ENCODE measurements at places on chromosomes 5 and 9.

DNA sequence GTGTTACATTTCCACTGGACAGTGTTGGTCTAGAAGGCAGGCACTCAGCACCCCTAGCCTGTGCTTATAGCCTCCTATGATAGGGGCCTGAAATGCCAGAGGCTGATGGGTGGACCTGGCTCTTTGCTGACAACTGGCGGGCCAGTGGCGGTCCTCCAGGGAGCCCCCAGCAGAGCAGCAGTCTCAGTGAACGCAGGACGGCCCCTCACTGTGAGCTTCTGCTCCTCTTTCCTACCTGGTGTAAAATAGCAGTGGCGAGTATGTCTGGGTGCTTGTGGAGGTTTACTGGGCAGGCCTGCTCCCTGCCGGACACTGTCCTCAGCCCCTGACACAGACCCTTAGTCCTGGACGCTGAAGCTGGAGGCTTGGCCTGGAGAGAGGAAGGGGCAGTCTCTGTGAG lies 3.3 kb upstream of the SEC16A start:
- DNase-seq, result no peak

GRCh38 chr9:114497727-114498382 lies 7.4 kb downstream of the WHRN start:
- no peak for DNase-seq

DNA sequence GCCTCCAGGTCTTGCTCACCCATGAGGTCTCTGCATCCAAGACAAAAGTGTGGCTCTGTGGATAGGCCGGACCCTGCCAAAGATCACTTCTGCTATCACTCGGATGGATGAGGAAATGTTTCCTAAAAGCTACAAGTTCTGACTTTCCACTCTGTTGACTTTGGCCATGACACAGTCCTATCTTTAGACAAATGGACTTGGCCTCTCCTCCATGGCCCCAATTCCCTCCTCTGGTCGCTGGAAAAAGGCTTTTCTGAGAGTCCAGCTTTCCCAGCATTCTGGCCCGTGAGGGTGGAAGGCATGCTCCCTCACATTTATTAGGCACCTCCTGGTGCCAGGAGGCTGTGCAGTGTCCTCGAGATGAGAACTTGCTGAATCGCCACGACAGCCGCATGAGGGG lies 83.1 kb downstream of the COL27A1 start:
- DNase-seq, result no peak

DNA sequence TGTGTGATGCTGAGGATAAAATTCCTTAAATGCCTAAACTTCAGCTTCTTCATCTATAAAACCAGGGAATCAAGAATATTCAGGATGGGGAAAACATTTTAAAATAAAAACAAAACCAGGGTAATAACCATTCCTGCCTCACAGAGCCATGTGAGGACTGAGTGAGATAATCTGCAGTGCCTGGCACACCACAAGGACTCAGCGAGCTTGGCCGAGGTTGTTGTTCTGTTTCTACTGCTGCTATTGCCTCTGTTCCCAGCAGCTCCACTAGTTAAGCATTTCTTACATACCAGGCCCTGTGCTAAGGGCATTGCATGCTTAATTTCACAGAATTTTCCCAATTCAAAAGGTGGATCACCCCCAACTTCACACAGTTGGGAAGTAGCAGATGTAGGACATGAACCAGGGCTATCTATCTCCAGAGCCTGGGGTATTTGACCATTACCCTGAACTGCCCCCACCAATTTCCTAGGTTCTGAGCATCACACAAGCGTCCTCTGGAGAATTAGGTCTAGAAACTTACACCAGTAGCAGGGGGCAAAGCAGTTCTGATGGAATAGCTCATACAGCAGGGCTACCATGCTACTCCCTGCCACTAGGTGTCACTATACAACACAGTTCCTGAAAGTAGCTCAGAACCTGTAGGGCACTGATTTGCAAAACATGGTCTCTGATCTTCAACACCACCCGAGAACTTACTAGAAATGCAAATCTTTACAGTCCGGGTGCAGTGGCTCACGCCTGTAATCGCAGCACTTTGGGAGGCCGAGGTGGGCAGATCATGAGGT lies 74.3 kb downstream of the LRSAM1 start:
- no peak for DNase-seq

DNA sequence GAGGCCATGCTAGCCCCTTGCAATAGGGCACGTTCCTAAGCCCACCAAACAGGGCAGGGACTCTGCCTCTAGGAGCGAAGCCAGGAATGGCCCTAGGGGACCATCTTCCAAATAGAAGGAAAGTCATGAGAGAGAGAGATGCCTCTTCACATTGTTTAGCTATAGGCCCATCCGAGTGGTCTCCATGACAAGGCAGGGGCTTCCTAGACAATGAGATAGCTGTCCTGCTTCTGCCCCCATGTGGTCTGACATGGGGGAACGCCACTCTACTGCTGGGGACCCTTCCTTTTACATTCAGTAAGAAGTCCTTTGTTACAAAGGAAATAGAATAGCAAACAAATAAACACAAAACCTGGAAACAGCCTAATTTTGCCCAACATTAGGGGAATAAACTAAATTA lies 17.9 kb upstream of the KIF4B start:
- DNase-seq, result no peak

- DNase-seq, result no peak
These were observed 63.6 kb downstream of the NRG2 start for GRCh38 chr5:139979518-139979917.

DNA sequence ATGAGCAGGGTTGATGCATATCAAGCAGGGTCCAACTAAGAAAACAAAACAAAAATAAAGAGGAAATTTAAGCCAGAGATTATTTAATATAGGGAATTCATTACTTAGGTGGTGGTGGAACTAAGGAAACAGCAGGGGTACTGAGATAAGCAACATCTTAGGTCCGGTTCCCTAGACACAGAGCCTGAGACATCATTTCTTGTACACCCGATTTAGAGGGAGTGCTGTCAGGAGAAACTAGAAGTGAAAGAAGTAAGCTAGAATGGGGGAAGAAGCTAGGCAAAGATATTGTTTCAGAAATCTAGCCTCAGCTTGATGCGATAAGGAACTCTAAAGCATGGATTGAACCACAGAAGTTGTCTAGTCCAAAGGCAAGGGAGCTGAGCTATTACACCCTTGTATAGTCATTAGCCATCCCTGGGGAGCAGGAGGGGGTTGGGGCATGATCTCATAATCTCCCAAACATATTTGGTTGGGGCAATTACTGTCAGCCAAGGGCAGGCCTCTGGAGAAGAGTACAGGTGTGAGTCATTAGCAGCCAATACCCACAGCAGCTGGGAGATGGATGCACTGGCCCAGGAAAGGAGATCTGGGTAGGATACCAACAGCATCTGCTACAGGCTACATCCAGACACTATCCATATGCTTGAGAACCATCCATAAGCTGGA lies 194.5 kb downstream of the ARL15 start:
- DNase-seq, result no peak

- DNase-seq, result no peak
These were observed 211.6 kb downstream of the ERCC6L2 start for GRCh38 chr9:96086936-96087571.

DNA sequence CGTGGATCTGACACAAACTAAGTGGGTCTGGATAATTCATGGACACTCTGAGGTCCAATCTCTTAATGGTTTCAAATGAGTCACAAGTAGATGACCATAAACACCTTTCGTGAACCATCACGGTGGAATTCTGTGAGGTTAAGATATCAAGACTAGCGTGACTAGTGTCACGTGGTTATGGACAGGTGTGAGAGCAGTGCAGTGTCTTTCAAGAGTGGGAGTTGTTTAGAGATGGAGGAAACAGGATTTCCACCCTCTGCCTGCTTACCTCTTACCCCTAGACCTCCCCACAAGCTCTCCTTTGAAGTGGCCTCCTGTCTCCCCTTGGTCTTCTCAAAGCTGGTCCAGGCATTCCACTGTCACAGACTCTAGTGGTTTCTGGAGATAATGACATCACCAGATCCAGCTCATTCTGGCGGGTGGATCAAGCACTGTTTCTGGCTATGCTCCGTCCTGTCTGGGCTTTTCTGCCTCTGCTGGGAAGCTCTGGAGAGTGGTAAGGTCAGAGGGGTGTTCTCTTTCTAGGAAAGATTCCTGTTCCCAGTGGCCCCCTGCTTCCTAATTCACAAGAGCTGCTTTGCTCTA lies 20.0 kb upstream of the ZNF782 start:
- DNase-seq, result no peak

DNA sequence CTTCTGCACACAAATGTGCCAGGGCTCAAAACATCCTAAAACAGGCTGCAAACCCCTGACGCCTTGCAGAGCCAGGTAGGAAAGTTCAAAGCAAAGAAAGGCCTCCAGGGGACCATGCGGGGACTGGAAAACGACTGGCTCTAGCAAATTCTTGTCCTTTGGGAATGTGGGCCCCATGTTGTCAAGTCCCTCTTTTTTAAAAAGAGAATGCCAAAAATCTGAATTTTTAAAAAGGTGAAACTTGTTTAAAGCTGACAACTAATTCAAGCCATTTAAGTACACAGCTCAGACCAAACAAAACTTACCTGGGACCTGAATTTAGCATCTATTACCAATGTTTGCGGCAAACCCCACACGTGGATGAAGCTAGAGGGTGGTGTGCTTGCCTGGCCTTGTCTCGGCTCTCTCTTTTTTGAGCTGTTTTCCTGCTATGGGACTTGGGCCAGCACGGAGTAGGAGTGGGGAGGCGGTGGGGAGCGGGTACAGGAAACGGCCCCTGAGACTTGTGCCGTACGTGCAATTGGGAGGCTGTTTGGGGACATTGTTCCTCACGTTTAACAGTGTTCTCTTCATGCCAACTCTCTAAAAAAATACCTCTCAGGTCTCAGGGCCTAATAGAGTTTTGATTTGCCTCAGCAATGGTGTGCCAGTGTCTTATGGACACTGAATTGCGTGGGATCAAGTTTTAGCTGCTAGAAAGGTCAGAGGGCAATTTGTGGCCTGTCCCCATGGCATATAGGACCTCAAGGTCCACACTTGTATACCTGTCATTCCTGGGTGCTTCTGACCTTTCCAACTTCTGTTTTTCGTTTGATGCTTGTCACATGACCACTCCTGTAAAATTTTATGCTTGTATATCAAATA lies 15.1 kb upstream of the PHF19 start:
- DNase-seq, result no peak

- no peak for DNase-seq
These were observed 141.4 kb downstream of the PLK2 start for GRCh38 chr5:58318468-58318867.

GRCh38 chr9:135814421-135815095 lies 92.8 kb downstream of the CAMSAP1 start:
- DNase-seq, result no peak

DNA sequence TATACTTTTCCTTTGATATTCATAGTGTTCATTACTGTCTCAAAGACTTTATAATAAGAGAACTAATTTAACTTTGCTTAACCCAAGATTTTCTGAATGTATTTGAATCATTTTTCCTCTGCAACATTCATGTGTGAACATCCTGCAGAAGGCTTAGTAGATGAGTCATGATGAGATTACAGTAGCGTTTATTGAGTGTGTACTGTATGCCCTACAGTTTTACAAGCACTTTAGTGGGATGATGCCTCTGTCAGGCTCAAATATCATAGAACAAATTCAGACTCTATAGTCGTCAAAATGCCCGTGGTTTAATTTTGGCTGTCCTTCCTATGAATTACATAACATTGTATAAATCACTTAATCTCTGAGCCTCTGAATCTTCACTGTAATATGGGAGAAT lies 41.2 kb downstream of the FYB1 start:
- no peak for DNase-seq

DNA sequence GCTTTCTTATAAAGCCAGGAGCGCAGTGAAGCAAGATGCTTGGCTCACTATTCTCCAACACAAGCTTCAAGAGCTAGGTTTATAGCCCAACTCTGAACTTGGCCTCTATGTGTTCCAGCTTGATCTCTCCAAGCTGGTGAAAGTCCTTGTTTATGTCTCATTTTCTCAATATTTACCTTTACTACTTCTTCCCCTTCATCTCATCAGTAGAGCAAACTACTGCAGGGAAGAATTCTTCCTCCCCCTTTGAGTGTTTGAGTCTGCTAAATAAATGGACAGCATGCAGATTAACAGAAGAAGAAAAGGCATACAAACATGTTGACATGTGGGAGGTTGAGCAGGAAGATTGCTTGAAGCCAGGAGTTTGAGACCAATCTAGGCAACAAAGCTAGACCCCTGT lies 460.7 kb downstream of the ZNF608 start:
- no peak for DNase-seq

DNA sequence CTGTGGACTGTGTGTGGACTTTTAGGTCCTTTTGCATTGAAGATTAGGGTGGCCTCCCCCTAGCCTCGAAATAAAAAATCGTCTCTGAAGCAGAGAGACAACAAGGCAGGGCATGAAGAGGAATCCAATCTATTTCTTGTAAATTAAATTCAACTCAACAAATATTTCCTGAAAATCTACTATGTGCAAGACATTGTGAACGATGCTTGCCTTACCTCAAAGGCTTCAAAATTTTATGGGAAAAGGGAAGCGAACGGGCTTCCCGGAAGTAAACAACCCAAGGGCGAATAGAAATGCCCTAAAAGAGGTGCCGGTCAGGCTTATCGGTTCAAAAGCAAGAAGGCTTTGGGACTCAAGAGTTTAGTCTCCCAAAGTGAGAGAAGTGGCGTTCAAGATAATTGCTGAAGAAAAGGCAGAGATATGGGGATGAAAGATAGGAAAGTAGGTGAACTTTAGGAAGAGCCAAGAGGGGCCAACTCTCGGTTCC lies 525 bp downstream of the KIF24 start:
- no peak for DNase-seq

- DNase-seq, result no peak
These were observed 8.4 kb upstream of the OSMR start for GRCh38 chr5:38837416-38837815.

GRCh38 chr5:124932791-124933600 lies 186.6 kb upstream of the ZNF608 start:
- DNase-seq, result no peak

- peak; percentile 35 for DNase-seq
These were observed 202.8 kb downstream of the SPOCK1 start for GRCh38 chr5:137296213-137296781.

DNA sequence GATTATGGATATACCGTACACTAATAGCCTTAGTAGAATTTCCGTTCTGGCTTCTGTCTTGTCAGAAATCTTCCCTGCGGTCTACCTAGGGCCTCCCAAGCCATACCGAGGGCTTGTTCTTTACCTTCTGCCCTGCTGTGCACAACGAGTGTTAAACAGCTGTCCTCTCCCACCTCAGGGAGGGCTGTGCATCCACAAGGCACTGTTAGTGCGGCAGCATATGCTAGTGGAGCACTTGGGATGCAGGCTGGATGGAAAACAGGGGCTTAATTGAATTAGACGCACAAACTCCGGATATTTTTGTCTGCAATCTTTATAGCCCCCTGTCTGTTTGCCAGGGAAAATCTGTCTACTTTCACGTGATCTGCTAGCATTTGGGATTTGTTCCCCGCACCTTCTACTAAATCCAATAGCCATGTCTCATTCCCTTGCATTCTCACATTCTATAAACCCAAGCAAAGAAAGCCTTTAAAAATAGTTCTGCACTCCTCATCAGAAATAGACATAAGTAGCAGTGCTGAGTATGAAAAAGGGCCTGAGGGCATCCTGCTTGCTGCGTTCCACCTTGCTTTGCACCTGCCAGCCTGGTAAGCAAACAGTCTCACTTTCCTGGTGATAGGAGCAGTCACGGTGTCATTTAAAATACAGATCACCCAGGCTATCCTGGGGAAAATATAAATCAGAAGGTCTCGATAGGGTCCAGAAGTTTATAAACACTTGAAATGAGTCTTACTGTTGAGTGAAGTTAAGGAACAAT lies 382.6 kb downstream of the RASEF start:
- DNase-seq, result no peak

Measured in neuronal stem cell (in vitro differentiated cells).